ENCODE measurements at places on chromosomes 16 and 17. TPM values are rescaled to one million over a fixed set of nuclear protein-coding genes. Genes with fewer than 3 reads are reported as not detected.

CDR2L gene
- 10.2 TPM for total RNA-seq

TBC1D3H gene
- not detected for total RNA-seq

DNA sequence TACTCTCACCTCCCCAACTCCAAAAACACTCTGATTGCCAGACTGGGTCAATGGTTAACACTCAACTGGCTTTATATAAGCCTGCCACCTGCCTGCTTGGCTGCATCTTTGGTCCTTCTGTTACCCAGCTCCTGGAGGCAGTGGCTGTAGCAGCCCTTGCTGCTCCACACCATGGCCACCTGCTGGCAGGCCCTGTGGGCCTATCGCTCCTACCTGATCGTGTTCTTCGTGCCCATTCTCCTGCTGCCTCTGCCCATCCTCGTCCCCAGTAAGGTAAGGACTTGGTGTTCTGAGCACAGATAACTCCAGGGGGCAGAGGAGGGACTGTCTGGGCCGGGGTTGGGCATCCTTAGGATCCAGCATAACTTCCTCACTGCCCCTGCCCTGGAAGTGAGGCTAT, at the start of gene SLC13A2:
Gene SLC13A2 (plus strand): TSS at position 103 of the 400 bp plus-strand sequence. CDS start 69 bp downstream, at position 172.
- no peak for DNase-seq

DNA sequence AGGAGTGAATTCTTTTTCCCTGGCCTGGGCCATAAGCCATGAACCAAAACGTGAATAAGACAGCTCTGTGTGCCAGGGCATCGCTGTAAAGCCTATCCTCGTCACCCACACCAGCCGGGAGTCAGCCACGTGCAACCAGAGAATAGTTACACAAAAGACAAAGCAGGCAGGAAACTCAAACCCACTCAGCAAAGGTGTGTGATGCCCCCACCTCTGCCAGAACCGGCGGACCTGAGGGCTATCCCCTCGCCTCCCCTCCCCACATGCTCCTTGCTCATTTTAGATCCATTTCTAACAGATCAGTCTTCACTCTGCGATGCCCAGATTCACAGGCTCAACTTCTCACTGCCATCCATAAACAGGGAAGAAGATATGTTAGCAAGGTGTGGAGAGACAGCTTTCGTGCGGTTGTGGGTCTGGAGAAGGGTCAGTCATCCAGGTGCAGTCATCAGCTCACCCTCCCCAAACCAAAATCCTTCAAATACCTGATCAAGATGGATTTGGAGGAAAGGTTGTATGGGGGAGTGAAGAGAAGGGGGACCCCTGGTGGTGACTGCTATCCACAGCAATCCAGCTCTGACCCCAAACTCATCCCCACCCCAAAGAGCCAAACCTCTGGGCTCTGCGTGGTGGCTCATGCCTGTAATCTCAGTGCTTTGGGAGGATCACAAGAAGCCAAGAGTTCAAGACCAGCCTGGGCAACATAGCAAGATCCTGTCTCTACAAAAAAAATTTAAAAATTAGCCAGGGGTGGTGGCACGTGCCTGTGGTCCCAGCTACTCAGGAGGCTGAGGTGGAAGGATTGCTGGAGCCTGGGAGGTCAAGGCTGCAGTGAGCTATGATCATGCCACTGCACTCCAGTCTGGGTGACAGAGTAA, 219.2 kb downstream of the C16orf78 start:
- DNase-seq, result peak; percentile 39

GRCh38 chr17:4519361-4519788, 20.7 kb downstream of the SPNS2 start:
- peak; percentile 86 for DNase-seq

DNA sequence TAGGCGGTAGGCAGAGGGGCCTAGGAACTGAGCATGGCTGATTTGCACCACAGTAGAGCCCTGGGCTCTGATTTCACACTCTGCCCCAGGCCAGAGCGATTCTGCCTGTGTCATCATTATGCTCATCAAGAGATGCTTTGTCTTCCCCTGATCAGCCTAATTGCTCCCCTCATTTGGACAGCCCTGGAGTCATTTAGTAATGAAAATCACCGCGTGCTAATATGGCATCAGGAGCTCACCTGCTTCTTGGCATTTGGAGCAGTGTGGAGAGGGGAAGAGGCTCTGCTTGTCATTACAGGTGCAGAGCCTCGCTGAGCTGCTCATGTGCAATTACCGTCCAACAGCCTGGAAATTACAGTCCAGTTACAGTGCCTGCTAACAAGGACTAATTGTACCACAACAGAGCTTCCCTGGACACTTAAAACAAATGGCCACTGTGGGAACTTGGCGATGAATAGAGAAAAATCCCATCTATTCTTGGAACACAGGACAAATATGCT, 157.1 kb upstream of the WSCD1 start:
- no peak for DNase-seq

All from dermis microvascular lymphatic vessel endothelial cell (primary cell).